ENCODE measurements at places on chromosomes 5 and 9.

- peak; percentile 93 for ATAC-seq
These were observed 49.4 kb downstream of the MEF2C start for GRCh38 chr5:88833371-88834130.

GRCh38 chr9:76629205-76629990, 134.8 kb upstream of the PCA3 start:
- ATAC-seq = peak; percentile 11

DNA sequence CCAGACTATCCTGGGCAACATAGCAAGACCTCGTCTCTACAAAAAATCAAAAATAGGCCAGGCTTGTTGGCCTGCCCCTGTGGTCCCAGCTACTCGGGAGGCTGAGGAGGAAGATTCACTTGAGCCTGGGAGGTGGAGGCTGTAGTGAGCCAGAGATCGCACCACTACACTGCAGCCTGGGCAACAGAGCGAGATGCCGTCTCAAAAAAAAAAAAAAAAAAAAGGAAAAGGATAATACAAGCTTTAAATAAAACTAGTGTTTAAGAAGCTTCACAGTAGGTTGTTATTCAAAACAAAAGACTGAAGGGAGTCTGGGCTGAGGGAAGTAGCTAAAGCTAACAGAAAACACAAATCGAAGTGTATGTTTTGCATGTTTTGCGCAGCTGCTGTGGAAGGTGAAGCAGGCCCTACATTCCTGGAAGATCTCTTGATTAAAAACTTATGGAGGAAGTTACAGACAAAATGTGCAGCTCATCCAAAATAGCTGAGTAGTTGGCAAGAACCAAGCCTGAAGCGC, 581 bp upstream of the C9orf40 start:
- no peak for ATAC-seq

DNA sequence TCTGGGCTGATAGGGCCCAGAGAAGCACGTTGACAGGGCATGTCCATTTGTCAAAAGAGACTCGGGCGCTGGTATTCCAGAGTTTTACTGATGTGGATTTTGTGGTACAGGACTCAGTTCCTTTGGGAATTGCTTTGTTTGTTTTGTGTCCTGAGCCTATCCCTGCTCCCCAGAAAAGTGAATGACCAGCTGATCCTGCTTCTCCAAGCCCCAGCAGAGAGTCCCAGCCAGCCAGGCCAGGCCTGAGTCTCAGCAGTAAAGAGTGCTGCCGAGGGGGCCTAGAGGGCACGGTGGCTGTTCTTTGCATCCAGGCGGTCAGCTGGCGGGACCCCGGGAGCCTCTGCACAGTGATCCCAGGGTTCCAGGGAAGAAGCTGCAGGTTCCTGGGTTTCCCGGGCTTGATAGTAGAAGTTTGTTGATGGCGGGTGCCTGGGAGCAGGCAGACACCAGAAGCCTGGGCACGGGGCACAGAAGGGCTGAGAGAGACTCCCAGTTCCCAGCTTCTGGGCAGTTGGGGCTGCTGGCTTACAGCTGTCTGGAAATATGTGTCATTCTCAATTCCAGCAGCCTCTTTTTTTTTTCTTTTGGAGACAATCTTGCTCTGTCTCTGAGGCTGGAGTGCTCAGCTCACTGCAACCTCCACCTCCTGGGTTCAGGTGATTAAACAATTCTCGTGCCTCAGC, 8.7 kb downstream of the PRDM12 start:
- no peak for ATAC-seq

DNA sequence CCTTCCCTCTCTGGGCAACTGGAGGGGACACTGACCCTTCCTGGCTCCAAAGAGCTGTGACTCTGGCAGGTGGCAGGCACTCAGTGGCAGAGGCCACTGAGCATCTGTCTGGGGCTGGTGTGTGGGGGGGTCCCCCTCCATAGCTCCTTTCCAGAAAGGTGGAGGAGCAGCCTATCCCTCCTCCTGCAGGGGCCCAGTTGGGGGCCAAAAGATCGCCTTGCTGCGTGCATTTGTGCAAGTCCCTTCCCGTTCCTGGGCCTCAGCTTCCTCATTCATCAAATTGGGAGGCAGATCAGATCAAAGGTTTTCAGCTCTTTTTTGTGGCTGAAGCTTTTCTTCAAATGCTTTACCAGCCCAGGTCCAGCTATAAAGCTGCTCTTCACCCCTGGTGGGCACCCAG, 77.7 kb downstream of the NTNG2 start:
- no peak for ATAC-seq

DNA sequence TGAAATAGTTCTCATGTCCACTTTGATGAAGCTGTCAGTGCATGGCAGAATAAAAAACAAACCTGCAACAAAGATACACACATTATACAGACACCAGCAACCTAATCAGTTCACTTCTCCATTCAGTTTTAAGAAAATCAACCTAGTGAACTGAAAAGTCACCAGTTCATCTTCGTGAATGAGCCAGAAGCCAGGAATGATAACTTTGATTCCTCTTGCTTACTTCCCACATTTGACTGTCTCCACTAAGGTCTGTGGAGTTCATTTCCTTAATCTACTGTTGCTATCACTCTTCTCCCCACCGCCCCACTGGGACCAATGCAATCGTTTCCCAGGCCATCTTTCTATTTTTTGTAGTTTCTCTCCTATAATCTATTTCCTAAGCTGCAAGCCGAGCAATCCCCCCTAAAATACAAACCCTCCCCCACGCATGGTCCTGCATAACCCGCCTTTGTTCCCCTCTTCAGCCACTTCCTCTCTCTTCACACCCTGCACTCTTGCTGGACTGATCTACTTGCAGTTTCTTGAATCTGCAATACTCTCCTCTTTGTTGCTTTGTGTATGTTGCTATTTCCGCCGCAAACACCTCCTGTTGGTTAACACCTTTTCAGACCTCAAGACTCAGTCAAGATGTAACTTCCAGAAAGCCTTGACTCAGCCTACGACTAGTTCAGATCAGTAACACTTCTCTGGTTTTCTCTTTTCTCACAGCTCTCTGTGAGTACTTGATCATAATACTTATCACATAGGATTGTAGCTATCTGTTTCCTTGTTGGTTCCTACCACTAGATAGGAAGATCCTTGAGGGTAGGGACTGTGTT, 16.6 kb downstream of the STOM start:
- peak; percentile 95 for ATAC-seq

- no peak for ATAC-seq
These were observed 475.7 kb upstream of the TNC start for GRCh38 chr9:115593587-115594091.

DNA sequence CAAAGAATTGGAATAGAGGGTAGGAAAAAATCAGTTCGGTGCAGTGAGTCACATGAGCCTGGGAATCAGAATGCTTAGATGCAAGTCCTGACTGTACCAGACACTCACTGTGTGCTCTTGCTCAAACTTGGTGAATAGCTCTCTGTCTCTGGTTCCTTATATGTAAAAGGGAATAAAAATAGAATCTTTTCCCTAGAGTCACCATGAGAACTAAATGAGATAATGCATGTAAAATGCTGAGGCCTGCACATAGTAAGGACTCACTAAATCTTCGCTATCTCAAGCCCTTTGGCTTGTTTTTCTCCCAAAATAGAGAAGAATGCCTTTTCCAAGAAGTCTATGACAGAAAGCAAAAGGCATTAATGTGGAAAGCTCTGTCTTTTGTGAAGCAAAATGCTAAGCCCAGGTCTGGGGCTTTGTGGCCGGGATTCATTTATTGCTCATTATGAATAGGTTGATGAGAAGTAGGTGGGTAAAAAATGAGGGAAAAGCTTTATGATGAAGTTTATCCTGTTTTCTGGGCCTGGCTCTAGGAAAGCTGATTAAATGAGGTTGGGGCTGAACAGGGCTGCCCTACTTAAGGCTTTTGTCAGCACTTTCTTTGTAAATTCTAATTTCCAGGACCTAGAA, 483.3 kb downstream of the DMAC1 start:
- no peak for ATAC-seq

GRCh38 chr5:151556806-151557205, 34.3 kb downstream of the FAT2 start:
- ATAC-seq = no peak

- ATAC-seq = no peak
These were observed 14.3 kb downstream of the PDE8B start for GRCh38 chr5:77224672-77225355.

- no peak for ATAC-seq
These were observed 82.2 kb downstream of the SLC28A3 start for GRCh38 chr9:84258371-84258770.

DNA sequence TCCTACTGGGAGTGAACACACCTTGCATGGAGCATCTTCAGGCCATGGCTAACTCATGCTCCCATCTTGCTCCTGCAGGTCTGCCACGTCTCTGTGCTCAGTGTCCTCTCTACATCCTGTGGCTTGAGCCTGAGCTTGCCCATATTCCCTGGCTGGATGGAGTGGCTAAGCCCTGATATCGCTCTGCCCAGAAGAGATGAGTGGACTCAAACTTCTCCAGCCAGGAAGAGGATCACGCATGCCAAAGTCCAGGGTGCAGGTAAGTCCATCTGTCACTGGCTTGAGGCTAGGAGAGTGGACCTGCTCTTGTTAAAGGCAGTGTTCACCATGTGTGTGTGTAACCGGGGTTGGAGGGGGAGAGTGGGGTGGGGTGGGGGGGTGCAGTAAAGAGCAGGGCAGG, 1.6 kb upstream of the RGS3 start:
- ATAC-seq = no peak

GRCh38 chr5:24804221-24804681, 159.5 kb upstream of the CDH10 start:
- no peak for ATAC-seq

DNA sequence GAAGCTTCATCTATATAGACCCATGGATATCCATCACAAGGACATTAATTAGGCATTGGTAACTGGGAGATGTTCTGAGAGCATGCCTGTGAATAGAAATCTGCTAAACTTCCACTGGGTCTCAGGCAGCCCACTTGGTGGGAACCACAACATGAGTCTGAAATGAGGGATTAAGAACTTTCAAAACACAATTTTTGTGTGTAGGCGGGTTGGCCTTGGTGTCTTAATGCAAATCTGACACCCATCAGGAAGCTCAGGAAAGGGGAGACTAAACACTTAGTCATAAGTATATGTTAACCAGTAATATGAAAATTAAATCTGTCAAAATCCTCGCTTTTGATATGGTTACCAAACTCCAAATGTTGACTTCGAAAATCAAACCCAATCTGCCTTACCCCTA, 113.2 kb downstream of the FANCC start:
- ATAC-seq = no peak

DNA sequence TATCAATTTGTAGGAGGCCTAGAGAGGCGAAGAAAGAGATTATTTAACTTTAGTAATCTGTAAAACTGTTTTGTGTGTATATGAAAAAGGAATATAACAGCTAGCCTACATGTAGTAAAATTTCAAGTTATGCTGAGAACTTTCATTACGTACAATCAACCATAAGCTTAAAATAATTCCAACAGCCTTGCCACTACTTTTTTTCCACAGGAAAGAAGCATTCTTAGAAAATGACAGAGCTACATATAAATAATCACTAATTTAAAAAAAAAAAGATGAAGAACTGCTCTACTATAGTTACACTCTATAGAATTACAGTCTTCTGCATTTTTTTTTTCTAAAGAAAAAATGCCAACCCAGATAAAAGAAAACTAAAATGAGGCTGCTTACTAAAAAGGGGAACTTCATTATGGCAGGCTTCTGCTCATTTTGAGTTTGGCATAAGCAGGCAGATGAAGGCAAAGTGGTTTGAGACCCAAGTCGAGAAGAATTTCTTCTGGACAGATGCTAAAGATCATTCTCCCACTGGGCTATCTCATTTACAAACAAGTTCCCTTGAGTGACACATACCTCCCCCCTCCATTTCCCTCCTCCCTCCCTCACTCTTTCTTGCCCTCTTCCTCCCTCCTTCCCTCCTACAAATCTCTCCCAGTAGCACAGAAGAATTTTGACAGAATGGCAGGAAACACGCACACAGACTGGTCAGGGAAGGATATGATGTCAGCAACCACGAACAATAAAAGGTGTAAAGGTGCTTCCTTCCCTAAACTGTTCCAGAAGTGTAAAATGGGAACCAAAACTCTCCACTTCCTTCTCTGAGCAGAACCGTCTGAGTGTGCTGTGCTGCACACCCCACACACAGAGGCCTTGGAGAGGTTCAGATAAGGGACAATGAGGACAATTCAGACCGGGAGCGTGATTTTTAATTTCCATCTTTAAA, 56.1 kb downstream of the MEF2C start:
- ATAC-seq = peak; percentile 73

DNA sequence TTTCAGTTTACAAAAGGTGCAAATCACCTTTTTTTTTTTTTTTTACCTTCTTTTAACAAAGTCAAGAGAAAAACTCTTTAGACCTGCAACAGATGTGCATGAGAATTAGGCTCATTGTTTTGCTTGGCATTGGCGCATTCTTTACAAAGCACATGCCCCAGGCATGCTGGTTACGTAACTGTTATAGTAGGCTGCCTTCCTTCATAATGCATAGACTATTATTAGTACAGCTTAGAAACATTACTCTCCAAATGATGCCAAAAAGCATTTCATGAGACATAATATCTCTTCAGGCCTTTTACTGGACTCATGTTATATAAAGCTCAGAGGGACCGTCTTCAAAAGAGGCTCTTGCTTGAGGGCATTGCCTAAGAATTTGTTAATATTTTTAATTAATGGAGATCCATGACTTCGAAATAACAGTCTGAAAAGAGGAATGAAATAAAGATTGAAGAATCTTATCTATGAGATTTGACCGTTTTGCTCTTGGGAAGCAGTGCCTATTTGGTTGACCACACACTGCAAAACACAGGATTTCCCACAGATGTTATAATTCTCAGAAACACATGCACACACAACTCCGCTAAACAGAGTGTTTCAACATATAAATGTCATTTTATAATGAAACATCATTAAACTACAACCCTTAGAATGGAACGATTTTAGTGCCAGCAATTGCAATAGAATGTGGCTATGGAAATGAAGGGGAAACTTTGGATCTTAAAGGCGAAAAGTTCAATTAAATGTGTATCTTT, 478.7 kb downstream of the PRR16 start:
- no peak for ATAC-seq

GRCh38 chr5:40391642-40392041, 288.1 kb upstream of the PTGER4 start:
- no peak for ATAC-seq

- ATAC-seq = no peak
These were observed 7.7 kb upstream of the TCOF1 start for GRCh38 chr5:150349681-150350275.

- no peak for ATAC-seq
These were observed 13.6 kb downstream of the ITGA1 start for GRCh38 chr5:52801329-52801728.

DNA sequence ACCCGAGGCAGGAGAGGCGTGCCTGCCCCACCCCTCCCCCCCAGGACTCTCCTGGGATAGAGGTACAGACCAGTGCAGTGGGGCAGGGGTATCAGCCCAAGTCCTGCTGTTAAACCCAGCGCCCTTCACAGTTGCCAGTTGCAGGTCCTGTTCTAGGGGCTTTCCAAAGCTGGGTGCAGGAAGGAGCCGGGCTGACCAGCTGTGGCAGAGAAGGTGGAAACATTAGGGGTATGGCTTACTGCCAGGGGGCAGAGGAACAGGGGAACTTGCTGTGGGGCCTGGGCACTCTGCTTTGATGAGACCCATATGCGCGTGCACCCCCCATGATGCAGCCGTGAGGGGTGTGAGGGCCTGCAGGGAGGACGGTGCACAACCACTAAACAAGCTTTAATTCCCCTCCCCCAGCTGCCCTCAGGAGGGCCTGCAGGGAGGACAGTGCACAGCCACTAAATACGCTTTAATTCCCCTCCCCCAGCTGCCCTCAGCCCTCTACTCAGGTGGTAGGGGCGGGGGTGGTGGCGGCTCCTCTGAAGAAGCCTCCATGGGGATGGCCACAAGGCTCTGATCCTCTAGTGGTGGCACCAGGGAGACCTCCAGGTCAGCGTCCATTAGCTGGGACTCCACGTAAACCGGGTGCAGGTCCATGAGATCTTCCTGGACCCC, 766 bp upstream of the LRRC26 start:
- no peak for ATAC-seq

- no peak for ATAC-seq
These were observed 233.1 kb downstream of the MAST4 start for GRCh38 chr5:66829358-66829674.
